Astrocyte (in vitro differentiated cells and primary cell): ENCODE measurements at places on chromosomes 12 and 14.

DNA sequence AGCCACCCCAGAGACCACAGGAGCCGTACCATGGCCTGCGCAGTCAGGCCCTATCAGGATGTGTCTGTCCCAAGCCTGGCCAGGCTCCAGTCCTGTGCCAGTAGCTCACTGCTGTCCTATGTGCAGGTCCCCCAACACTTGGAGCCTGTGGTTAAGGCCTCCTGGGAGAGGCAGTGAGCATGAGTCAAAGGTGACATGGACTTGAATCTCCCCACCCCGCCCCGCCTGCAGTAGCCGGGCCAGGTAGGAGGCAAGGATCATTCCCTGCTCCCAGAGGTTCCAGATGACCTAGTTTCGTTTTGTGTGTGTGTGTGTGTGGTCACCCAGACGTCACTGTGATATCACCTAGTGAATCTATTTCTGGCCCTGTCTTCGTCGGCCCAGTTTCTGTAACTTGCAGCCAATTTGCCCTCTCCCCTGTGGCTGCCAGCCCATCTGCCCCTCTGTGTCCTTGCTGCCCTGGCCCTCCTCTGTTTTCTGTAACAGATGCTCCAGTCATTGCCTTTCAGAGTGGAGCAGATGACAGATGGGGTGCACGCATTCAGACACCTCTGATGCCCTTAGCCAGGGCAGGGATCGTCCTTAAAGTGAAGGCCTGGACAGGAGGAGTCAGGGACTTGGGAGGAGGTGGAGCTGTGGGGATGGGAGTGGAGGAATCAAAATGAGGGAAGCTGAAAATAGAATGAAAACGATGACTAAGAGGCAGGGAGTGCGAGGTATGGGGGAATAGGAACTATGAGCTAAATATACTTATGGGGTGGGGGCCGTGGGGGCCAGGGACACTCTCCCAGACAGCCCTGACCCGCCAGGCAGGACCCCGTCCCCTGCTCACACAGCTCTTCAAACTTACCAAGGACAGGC, 37.4 kb downstream of the SLC6A12 start:
- DNase-seq, result peak; percentile 57

DNA sequence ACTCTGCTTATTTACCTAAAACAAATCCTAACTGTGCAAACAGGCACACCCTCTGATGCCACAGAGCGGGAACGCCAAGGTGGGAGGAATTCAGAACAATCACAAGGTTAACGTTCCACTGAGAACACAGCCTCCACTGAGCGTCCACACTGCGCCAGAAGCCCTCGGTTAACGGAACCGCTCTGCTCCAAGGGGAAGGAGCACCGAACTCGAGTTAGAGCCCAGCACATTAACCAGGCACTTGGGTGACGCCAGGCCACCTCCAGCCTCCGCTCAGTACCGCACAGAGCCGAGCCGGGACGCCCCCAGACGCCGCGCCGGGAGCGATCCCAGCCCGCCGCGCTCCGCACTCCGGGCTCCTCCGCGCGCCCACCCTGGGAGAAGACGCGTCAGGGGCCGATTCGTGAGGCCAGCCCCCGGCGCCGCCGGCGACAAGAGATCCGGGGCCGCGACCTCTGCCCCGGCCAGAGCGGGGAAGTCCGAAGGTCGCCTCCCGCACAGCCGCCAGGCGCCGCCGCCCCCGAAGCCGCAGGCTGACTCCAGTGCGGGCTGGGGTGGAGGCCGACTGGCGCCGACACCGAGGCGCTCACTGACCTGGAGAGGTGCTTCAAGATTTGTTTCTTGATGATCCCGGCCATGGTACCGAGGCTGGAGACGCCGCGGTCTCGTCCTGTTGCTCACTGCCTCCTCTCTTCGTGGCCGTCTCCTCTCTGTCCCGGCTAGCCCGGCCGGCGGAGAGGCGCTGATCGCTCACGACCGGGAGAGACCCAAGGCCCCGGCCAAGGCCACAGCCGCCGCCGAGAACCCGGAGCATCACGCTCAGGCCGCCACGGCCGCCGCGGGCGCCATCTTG, 450 bp downstream of the BLTP3B start:
- DNase-seq, result no peak

GRCh38 chr12:50151047-50151687, 16.0 kb downstream of the CERS5 start:
- DNase-seq, result peak; percentile 49

- peak; percentile 49 for DNase-seq
These were observed 61.7 kb upstream of the NUDT4 start for GRCh38 chr12:93315907-93316622.

DNA sequence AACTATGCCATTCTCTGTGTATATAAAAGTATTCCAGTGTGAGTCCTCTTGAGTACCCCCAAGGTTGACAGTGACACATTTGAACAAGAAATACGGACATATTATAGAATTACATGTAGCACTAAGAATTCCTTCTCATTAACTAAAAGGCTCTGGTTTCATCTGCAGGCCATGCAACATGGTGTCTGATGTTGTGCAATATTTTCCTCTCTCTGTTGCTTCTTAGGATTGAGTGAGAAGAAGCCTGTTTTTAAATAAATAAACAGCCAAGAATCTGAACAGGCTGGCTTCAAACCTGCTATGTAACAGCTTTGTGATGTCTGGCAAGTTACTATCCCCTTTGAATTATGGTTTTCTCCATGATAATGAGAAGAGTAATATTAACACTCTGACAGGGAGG, 22.2 kb upstream of the CCER1 start:
- DNase-seq, result no peak

DNA sequence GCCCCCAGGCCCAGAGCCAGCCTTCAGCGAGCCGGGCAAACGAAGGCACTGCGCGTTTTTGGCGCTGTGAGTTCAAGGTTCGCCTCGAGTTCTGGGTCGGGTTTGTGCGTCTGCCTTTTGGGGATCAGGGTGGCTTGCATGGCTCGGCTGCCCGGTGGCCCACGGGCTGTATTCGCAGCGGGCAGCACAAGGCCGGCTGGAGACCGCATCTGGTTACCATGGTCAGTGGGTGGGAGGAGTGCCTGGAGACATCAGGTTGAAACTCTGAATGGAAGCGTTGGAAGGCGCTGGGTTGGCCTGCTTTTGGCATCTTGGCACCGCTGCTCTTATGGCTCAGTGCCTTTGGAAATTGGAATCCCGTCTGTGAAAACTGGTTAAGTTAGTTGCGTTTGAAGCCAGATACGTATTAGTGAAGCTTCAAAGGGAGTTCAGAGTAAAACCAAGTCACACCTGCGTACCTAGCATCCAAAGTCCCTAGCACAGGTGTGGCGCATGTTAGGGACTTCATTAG, 50.9 kb downstream of the SNAPC1 start:
- peak; percentile 5 for DNase-seq

- peak; percentile 100 for DNase-seq
These were observed 35.6 kb downstream of the DGLUCY start for GRCh38 chr14:91149462-91149861.

DNA sequence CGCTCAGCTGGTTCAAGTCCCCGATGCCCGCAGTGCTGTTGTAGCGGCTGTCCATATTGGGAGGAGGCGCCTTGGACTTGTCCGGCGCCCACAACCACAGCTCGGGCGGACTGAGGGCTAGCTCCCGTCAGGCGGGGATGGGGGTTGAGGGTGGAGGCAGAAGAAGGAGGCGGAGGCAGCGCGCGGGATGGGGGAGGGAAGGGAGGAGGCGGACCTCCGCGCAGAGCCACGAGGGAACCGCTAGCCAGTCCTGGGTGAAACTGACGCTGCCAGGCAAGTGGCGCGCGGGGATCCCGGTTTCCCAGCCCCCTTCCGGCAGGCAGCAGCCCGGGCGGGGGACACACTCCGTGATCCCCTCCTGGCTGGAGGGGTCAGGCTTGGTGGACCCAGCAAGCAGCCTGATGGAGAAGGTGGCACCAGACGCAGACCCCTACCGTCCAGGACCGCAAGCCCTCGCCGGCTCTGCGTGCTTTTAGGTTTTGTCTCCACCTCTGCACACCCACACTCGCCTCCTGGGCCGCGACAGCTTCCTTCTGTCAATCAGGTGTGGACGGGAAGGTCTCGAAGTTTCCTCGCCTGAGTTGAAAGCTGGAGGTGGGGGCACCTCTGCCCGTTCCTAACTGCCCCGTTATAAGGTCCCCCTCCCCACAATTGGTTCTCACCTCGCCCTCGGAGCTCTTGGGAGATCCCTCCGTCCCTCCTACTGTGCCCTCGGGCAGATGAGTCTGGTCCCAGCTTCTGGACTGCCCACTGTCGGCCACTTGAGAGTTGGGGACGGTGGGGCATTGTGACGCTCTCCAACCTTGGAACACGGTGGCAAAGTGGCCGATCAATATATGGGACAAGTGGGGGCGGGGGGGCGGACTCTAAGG, at the start of gene CPNE8:
Gene CPNE8 (minus strand): TSS at position 112 of the 872 bp plus-strand sequence. CDS start 57 bp downstream, at position 55.
- peak; percentile 68 for DNase-seq

DNA sequence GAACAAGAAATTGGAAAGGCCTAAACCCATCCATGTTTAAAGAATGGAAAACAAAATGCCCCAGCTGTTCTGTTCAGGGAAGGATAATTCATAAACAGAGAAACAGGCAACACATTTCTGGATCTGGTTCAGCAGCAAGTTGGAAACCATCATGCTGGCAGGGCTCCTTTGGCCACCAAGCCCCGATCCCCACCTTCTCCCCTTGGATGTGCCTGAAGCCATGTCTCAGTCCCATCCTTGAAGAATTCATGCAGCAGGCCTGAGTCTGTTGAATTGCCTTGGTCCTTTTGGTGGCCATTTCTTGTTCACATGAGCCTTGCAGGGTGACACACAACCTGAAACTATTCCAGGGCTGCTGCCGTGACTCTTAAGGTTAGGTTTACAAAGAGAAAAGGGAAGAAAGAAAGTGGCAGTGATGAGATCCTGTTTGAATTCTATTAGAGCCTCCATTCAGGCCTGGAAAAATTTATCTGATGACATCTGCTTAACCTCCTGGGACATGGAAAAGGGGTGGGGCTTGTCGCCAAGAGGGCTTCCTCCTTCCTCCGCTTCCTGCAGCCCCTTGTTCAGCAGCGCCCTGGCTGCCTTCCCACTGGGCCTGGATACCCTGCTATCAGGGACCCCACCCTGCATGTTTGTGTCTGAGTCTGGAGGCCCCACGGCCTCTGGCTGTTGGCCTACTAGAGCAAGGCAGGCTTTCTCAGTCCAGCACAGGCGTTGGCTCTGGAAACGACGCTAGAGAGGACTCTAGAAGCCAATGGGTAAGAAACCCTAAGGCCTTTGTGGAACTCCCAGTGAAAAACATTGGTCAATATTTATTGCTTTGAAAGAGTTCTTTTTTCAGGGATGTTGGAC, 341.9 kb downstream of the C12orf75 start:
- DNase-seq, result no peak

DNA sequence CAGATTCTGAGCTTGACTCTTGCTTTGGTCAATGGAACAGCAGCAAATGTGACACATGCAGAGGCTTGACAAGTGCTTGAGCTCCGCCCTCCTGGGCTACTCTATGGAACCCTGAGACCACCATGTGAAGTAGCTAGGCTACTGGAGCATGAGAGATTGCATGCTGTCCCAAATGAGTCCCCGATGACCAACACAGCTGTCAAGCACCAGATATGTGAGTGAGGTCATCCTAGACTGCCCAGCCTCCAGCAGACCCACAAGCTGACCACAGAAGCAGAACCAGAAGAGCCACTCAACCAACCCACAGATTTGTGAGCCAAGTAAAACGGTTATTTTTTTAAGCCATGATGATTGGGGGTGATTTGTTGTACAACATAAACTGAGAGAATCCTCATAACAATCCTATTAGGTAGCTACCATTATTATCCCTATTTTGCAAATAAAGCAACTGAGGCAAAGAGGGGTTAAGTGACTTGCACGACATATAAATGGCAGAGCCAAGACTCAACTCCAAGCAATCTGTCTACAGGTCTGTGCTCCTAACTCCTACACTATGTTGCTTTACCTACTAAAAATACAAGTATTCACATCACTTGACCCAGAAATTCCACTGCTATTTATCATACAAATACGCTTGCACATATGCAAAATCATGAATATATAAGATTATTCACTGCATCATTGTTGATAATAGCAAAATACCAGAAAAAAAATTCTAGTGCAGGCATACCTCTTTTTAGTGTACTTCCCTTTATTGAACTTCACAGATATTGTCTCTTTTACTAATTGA, 136.2 kb downstream of the NDUFA12 start:
- DNase-seq, result peak; percentile 56

DNA sequence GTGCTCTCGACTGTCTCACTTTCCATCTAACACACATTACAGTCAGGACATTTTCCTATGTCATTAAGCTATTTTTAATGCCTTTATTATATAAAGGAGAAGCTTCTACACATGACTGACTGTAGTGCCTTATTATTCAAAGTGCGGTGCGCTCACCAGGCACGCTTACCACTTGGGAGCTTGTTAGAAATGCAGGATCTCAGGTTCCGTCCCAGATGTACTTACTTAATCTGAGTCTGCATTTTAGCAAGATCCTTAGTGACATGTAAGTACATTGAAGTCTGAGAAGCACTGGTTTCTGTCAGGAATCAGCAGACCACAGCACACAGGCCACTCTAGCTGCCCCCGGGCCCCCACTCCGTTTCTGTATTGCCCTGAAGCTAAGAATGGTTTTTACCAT, 44.7 kb upstream of the MDM1 start:
- DNase-seq, result no peak

GRCh38 chr14:50082784-50083466, 33.4 kb downstream of the VCPKMT start:
- DNase-seq, result peak; percentile 68

DNA sequence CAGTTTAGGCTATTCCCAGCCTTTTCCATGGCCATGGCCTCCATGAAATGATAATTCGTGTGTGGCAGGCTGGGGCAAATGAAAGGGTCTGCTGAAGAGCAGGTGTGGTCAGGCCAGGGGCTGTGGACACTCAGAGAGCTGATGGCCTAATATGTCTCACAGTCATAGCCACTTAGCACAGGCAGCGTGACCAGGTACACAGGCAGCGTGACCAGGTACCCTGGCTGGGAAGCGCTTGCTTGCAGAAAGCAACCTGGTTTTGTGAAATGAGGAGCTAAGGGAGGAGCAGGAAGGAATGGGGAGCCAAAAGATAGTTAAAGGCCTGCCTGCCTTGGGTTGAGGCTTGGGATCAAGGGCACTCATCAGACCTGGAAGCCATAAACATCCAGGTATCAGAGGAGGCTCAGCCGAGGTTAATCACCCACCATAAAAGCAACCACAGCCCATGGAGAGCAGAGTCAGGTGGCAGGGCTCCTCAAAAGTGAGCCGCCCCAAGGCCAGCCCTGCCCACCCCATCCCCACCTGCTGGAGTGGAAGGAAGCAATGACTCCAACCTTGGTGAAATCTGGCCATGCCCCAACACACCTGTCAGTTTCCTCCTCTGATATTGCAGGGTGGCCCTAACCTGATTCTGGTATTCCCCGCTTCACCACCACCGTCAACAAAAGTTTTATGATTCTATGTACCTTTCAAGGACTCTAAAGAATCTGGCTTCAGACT, 8.0 kb upstream of the KRT8 start:
- DNase-seq, result no peak
